ENCODE measurements at places on chromosomes 6 and 20.
A peak's percentile ranks its signal among the peaks of the same experiment; 100 is the strongest.

- peak; percentile 39 for DNase-seq
Measured at GRCh38 chr6:13615792-13616120, 621 bp downstream of the NOL7 start.

DNA sequence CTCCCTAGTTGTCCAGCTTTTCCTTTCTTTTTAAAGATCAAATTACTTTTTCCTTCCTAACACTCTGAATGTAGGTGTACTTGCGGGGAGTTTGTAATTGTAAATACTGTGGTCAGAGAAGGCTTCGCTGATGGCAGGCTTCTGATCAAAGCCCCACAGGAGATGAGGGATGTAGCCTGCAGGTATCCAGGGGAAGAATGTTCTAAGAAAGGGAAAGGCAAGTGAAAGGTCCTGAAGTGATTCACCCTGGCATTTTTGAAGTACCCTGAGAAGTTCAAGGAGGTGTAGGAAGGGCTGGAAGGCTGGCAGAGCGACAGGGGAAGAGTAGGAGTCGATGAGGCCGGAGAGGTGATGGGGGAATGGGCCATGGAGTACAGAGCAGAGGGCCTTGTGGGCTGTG lies 38.2 kb upstream of the CCN6 start:
- DNase-seq, result no peak

DNA sequence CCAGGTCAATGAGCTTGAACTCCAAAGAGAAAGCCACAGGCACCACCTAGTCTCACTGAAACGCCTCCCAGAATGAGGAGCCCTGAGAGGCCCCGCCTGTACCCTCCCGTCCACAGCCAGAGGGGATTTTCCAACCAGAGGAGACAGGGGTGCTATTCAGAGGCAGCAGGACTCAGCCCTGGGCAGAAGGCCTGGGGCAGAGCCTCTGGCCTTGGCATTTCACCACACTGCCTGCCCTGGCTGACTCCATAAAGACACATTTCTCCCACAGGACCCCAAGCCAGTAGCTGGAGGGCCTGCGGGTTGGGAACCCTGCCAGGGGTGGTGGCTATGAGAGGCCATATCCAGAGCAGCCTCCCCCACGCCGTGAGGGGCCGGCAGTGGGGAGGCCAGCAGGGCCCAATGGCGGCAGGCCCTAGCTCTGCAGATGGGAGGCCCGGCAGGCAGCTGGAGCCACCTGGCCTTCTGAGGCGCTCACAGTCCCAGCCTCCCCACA lies 159.3 kb downstream of the PREX1 start:
- no peak for DNase-seq

DNA sequence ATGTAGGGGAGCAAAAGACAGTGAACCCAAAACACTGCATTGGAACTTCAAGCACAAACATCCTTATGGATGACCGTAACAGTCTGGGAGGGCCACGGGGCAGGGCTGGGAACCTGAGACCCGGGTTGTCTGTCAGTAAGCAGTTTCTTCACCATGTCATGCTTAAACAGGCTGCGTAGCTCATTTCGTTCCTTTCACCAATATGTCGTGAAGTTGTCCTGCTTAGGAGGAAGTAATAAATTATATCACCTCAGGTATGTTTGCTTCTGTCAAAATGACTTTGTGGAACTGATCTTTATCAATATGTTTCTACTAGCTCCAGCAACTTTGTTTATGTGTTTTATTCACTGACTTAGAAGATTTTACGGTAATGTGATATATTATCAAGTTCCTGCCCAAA lies 12.4 kb upstream of the MAK start:
- DNase-seq, result no peak

GRCh38 chr20:3798908-3799248 lies 2.8 kb downstream of the CDC25B start:
- DNase-seq, result no peak

Data from HL-60 (cell line).